Stimulated activated CD4-positive, alpha-beta T cell treated with anti-CD3 and anti-CD28 coated beads, Interleukin-4, amount 100 ng/mL, for 24 hours (primary cell): ENCODE measurements at places on chromosomes 3 and 15.

- no peak for DNase-seq
Observed at GRCh38 chr3:47251689-47252088, 30.9 kb downstream of the KIF9 start.

DNA sequence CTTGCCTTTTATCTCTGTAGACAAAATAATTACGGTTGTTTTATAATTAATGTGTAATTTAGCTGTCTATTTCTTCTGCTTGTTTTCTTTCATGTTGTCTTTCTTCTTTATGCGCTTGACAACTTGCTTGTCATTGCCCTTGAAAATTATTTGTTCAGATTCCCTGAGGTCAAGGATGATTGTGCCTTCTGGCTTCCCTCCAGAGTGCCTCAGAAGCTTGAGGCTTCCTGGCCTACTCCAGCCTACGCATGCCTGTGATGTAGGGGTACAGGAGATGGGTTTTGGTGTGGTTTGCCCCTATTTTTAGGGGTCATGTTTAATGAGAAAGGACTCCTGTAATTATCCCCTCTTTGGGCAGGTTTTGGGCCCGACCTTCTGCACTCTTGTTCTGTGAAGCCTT lies 231.5 kb downstream of the SV2B start:
- no peak for DNase-seq

GRCh38 chr3:114231616-114232015 lies 5.8 kb downstream of the ZNF80 start:
- DNase-seq: peak; percentile 46

- DNase-seq: no peak
Observed at GRCh38 chr3:127803619-127804018, 18.7 kb downstream of the MGLL start.

- no peak for DNase-seq
Observed at GRCh38 chr3:66449411-66449974, 51.3 kb downstream of the LRIG1 start.
